ENCODE measurements at places on chromosomes 7 and 10.

DNA sequence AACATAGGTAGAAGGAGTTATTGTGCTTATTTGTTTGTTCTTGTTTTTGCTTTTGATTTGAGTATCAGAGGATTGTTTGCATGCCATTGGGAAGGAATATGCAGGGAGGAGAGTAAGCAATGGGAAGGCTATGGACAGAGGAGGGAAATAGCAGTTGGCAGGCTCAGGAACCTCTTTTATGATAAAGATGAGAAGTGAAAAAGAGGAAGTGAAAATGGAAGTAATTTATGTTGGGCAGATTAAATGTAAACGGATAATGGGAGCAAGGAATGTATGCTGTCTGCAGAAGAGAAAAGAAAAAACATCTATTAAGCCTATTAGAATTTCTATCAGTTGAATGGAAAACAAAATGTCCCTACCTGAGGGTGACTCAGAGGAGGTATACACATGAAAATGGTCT, 90.1 kb upstream of the NPSR1 start:
- no peak for DNase-seq

DNA sequence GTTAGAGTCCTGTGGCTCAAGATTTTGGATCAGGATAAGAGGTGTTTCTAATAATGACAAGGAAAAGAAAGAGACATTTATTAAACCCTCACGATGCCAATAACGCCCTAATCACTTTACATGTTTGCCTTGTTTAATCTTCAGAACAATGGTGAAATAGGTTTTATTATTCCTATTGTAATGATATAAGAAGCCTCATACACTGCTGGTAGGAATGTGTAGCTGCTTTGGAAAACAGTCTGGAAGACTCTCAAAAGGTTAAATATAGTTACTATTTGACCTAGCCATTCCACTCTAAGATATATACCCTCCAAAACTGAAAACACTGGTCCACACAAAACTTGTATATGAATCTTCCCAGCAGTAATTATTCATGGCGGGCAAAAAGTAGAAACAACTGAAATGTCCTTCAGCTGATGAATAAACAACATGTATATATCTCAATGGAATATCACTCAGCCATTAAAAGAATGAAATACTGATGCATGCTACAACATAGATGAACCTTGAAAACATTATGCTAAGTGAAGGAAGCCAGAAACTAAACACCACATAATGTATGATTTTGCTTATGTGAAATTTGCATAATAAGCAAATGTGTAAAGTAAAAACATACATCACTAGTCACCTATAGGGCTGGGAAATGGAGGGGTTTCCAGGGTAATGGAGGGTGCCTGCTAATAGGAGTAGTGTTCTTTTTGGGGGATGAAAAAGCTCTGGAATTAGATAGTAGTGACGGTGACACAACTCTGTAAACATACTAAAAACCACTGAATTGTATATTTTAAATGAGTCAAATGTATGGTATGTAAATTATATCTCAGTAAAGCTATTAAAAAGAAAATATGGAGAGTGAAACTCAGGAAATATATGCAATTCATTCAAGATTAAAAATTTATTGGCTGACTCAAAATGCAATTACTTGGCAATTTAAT, 76.9 kb upstream of the ANK3 start:
- no peak for DNase-seq

- DNase-seq: no peak
Measured at GRCh38 chr10:63236113-63236935, 103.2 kb downstream of the NRBF2 start.

DNA sequence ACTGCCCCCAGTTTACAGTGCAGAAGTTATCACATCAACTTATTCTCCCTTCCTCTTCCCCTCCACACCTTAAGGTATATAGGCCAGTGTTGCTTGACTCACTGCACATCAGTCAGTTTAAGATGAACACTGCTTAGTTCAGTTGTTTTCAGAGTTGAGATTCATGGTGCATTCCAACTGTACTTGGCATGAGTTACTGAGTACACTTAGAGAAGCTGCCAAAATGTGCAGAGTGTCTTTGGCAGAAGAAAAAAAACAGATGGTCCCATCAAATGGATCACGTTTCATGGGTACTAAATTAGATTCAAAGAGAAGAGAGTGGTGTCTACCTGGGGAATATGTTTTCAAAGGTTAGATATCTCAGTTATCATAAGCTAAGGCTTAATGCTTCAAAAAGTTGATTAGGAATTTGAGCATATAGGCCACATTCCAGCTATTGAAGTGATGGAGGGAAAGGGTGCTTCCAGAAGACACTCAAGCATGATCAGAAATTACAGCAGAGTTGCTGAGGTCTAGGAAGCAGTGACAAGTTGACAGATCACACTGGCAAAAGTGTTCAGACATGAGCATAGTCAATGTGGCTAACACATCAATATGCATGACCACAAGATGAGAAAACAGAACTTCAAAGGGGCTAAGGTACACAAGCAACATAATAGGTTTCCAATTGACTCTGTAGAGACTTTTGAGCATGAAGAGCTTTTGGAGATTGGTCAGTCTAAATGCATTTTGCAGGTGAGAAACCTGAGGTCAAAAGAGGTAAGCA, 579.2 kb upstream of the CELF2 start:
- no peak for DNase-seq

GRCh38 chr7:1078985-1079384, 8.9 kb upstream of the GPER1 start:
- no peak for DNase-seq
